ENCODE measurements at places on chromosomes 6 and 20. TPM values are rescaled to one million over a fixed set of nuclear protein-coding genes. Genes with fewer than 3 reads are reported as not detected.

GRCh38 chr20:25859649-25860530, 163.2 kb upstream of the ZNF337 start:
- ATAC-seq, result peak; percentile 56

DNA sequence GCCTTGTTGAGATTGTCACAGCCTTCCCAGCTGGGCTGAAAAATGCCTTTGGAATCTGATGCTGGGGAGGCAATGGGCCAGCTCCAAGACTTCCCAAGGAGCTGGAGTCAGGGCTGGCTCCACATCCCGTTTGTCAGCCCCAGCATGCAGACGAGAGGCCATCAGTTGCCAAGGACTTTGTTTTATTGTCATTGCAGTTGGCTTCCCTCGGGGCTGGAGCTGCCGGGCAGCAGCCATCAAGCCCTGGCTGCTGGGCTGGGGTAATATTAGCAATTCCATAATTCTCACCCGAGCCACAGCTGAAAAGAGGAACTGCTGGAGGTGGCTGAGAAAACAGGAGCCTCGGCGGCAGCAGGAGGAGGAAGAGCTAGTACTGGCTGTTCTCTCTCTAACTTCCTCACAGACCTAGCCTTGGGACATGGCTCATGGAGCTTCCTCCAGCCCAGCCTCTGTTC, 182.5 kb downstream of the CDC5L start:
- no peak for ATAC-seq

DNA sequence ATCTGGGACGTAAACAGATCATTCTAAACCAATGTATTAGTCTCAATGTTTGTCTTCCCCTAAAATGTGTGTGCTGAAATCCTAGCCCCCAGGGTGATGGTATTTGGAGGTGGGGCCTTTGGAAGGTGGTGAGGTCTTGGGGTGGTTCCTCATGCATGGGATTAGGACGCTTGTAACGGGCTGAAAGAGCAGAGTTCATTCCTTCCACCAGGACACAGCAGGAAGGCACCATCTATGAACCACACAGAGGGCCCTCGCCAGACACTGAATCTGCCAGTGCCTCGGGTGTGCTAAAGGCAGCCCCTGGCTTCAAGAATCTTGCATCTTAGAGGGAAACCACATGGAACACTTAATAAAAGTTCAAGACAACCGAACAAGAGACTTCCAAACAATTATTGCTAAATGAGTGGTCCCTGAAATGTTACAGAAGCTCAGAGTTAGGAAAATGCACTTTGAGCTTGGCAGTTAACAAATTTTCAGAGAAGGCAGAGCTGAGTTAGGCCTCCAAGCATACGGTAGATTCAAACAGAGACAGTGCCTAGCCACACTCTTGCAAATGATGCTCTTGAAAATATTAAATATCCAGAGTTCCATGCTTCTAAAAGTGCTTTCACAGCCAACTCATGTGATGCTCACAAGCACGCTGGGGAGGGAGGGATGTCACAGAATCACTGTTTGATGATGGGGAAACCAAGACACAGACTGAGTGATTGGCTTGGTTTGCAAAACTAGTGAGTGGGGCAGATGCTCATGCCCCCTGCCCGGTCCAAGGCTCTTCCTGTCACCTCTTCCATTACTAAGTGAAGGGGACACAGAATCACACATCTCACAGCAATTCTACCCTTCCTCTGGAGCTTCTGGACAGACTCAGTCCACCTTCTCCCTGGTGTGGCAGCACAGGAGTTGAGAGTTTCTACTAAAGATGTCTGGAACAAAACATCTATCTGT, 27.4 kb downstream of the TBC1D7 start:
- ATAC-seq, result no peak

DNA sequence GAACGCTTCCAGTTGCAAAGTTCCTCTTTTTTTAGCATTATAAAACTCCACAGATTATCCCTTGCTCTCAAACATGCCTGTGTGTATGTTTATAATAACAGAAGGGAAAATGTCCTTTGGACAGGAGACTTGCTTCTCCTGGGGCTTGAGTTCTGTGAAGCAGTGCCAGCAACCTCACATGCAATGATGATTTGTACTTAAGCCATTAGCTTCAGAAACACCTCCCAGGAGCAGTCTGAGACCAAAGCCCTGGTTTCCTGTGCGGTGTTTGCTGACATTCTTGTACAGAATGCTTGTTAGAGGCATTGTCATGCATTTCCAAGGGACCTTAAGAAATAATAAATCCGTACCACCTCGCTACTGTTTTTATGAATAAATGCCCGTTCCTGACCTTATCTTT, 752.8 kb downstream of the CBLN4 start:
- no peak for ATAC-seq

- no peak for ATAC-seq
Observed at GRCh38 chr6:31420546-31420945, 17.2 kb downstream of the MICA start.

DNA sequence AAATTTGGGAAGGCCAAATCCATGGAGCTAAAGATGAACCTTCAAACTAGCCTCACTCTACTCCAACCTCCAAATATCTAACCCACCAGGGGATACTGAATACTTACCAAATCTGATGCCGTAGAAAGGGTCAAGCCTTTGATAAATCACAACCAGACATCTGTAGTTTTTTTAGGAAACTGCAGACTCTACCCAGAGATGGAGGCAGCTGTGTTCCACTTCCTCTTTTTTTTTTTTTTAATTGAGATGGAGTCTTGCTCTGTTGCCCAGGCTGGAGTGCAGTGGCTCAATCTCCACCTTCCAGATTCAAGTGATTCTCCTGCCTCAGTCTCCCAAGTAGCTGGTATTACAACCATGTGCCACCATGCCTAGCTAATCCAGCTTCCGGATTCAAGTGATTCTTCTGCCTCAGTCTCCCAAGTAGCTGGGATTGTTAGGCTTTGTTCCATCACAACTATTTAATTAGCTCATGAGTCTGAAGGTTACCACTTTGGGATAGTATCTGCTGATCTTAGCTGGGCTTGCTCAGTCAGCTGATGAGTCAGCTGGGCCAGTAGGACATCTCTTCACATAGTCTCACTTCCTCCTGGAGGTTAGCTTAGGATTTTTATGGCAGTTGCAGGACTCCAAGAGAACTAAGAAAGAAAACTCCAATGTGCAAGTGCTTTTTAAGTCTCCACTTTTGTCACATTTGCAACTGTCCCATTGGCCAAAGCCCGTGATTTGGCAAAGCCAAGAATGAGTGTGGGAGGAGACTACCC, 13.3 kb downstream of the FRK start:
- no peak for ATAC-seq

- no peak for ATAC-seq
Observed at GRCh38 chr6:168182908-168183612, 104.0 kb upstream of the FRMD1 start.

- peak; percentile 22 for ATAC-seq
Observed at GRCh38 chr20:32110173-32110704, 725 bp downstream of the TM9SF4 start.

GRCh38 chr6:74256381-74256780, 560.4 kb downstream of the CD109 start:
- ATAC-seq, result no peak

GRCh38 chr20:7392542-7393206, 547.6 kb downstream of the HAO1 start:
- ATAC-seq, result no peak

DNA sequence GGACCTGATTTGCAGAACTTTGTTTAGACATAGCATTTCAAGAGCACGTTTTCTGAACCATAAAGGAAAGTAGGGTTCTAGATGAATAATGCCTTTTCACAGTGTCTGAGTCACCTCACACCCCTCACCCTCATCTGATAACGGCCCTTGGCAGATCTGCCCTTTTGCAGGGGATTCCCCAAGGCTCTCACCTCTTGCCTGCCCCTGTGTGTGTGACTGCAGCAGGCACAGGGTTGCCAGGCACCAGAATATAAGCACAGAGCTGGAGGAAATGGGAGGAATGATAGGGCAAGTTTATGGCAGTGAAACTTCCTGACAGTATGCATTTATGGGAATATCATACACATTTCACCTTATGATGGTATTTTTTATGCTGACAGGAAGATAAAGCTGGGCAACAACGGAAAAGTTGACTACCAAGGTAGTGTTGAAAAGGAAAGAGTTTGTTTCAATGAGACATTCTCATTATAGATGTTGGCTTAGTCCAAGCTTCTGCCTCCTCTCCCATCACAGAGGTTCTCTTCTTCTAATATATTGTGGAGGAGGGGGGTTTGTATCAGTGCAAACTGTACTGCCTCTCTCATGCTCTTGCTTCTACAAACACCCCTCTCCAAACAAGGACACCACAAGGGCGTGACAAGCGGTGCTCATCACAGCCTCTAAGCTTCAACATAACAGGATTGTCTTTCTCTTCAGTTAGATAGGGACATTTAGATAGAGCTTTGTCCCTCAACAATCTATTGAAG, 101.5 kb upstream of the BACH2 start:
- peak; percentile 87 for ATAC-seq

- ATAC-seq, result no peak
Observed at GRCh38 chr6:4656106-4656505, 120.1 kb upstream of the CDYL start.

DNA sequence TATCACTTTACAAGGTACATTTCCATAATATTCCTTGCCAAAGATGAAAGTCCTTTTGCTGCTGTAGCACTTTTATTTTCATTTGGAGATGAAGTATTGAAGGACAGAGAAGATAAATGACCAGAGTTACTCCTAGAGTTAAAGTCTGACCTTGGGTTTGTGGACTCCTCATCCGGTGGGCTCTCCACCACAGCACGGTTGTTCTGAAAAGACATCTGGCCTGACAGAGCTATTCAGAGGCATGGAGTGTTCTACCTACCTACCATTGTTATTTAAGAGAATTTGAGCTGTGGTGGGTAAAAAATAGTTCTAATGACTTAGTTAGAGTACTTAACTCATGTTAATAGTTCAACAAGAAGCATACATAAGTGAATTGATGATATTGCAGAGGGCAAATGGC, 218.4 kb downstream of the CLVS2 start:
- no peak for ATAC-seq

GRCh38 chr20:60271597-60271996, 313.4 kb downstream of the CDH26 start:
- no peak for ATAC-seq

- no peak for ATAC-seq
Observed at GRCh38 chr20:20271271-20271670, 96.6 kb upstream of the INSM1 start.

DNA sequence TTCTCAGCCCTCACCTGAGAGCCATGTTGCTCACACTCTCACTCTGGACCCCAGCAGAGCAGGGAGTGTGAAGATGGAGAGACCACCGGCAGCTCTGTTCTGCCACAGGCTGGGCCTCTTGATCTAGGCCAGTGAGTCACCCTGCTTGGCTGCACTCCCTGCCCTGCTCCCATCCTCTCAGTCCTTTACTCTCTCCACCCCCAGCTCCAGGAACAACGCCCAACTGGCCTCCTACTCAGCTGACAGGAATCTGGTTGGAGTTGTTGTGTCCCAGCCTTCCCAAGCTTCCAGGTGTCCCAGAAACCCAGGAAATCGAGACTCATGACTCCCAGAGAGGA, at the start of gene PSORS1C1:
TSS of gene PSORS1C1 (plus strand) at position 260 of the 338 bp plus-strand sequence. CDS start 14,833 bp downstream, outside the sequence.
- no peak for ATAC-seq

- ATAC-seq, result no peak
Observed at GRCh38 chr6:6883011-6883410, 224.8 kb upstream of the RREB1 start.

DNA sequence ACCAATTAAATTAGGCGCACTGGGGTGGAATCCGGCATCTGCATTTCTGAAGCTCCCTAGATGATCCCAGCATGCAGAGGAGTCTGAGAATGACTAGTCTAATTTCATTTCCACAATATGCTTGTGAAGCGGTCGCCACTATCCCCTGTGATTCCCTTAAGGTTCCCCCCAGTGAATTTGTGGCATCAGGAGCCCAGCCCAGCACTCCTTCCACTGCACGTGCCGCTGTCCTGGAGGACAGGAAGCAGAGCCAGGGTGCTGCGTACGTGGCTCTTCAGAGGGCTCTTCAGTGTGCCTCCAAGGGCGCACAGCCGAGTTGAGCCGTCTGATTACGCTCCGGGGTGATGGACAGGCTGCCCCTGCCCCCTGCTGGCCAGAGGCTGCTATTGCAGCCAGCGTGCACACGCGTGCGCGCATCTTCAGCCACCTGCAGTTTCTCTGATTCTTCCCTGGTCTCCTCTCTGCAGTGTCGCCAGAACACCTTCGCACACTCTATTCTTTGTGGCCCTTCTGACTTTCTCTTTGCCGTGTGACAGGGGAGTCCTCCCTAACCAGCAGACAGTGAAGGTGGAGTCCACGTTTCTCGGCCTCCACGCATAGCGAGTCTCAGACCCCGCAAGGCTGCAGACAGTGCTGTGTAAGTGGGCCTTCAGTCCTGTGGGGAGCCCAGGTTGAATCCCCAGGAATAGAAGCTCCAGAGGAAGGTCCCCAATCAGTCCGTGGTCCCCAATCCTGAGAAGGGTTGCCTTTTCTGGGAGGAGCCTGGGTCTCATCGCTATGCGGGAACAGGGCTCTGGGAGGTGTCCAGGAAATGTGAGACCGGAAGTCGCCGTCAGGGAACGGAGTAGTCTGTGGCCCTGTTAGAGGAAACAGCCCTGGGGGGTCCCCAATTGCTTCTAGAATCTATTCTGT, 16.5 kb upstream of the NCR2 start:
- ATAC-seq, result peak; percentile 95

- ATAC-seq, result no peak
Observed at GRCh38 chr6:55282115-55282514, 45.2 kb upstream of the GFRAL start.

DNA sequence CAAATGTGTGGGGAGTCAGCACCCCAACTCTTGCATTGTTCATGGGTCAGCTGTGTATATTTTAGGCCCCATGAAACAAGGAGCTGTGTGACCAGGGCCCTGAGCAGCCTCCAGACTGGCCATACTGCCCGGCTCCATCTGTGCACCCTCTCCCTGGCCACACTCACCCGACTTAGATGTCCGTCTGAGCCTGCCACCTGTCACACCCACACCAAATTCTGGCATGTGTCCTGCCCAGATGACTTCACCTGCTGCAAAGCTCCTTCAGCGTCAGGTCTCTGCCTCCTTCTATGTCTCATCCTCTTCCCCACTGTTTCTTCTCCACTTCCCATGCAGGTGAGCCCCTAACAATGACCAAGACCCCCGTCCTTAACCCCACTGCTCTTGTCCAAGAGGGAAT, 88.1 kb upstream of the THBS2 start:
- ATAC-seq, result no peak

GRCh38 chr6:51630011-51630410, 457.4 kb downstream of the PKHD1 start:
- no peak for ATAC-seq

- no peak for ATAC-seq
Observed at GRCh38 chr6:93679836-93680235, 260.5 kb upstream of the EPHA7 start.

Gene ARMH2
- 0.43 TPM for total RNA-seq

Gene GPSM3
- total RNA-seq, result 136 TPM

Gene SRMS
- total RNA-seq, result not detected

Gene PLCB1
- total RNA-seq, result 3.0 TPM

Gene HEBP2
- 28.6 TPM for total RNA-seq

Gene SOX18
- total RNA-seq, result 0.22 TPM

Gene BNIP5
- total RNA-seq, result not detected

Gene CCDC170
- not detected for total RNA-seq

Gene SLC35D3
- total RNA-seq, result 1.9 TPM

Gene PSORS1C1
- total RNA-seq, result not detected

Gene PPIL6
- not detected for total RNA-seq

Gene NR2E1
- not detected for total RNA-seq

Gene RIPPLY2
- not detected for total RNA-seq

Gene SLC22A1
- total RNA-seq, result 3.3 TPM

Gene IL17A
- 141 TPM for total RNA-seq

Gene PTK7
- total RNA-seq, result 0.56 TPM
